ENCODE measurements at places on chromosomes 4 and X. TPM values are rescaled to one million over a fixed set of nuclear protein-coding genes. Genes with fewer than 3 reads are reported as not detected.

Gene USP51
- total RNA-seq: 3.3 TPM

Gene CFP
- total RNA-seq: 139 TPM

Gene TBX22
- not detected for total RNA-seq

Gene SLAIN2
- total RNA-seq: 83.7 TPM

Gene PTCHD1
- total RNA-seq: under 0.01 TPM

Measured in mononuclear cell (primary cell).